ENCODE measurements at places on chromosomes 12 and 14. TPM values are rescaled to one million over a fixed set of nuclear protein-coding genes. Genes with fewer than 3 reads are reported as not detected.

DNA sequence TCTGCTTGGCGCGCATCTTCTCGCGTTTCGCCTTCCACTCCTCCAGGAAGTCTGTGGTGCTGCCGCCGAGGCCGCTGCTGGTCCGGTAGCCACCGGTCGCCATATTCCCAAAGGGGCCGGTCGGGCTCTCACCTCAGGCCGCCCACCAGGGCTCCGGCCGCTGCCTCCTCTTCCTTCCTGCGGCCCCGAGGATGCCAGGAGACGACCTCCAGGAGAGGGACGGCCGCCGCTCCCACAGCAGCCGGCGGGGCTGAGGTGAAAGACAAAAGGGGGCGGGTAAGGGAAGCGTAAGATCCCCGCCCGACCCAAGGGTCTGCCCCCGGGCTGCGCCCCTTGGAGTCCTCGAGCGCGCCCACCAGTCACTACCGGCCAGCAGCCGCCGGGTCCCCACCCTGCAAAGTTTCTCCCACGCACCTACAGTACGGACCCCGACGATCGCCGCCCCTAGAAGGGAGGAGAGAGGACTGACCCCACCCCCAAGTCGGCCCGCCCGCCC lies 574 bp downstream of the PAWR start:
- H3K4me1 ChIP-seq = no peaks in the 10 kb centered on the region
- no peaks in the 10 kb centered on the region for H3K36me3 ChIP-seq
- DNase-seq = no peak
- peak overlapping the region; percentile 93 for H3K27ac ChIP-seq

DNA sequence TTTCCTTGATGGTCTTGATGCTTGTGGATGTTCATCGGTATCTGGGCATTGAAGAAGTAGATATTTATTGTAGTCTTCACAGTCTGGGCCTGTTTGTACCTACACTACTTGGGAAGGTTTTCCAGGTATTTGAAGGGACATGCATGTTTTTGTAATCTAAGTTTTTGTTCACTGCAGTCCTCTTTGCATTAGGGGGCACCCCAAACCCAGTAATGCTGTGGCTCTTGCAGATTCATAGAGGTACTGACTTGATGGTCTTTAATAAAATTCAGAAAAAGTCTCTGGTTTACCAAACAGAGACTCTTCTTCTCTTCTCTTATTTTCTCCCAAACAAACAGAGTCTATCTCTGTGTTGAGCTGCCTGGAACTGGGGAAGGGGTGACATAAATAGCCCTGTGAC lies 150.9 kb upstream of the SLC16A7 start:
- H3K27ac ChIP-seq = no peak overlapping the region
- no peak for DNase-seq
- H3K27me3 ChIP-seq = no peaks in the 10 kb centered on the region
- H3K36me3 ChIP-seq = no peaks in the 10 kb centered on the region
- H3K4me3 ChIP-seq = no peak overlapping the region
- H3K4me1 ChIP-seq = no peaks in the 10 kb centered on the region

- no peak overlapping the region for H3K27ac ChIP-seq
- no peaks in the 10 kb centered on the region for H3K4me1 ChIP-seq
- no peak overlapping the region for H3K4me3 ChIP-seq
- no peak for DNase-seq
Observed at GRCh38 chr12:85740186-85740585, 96.0 kb downstream of the RASSF9 start.

The GPX2 gene
- not detected for total RNA-seq

- H3K27me3 ChIP-seq = no peaks in the 10 kb centered on the region
- H3K27ac ChIP-seq = no peak overlapping the region
- no peak for DNase-seq
- H3K36me3 ChIP-seq = no peaks in the 10 kb centered on the region
- no peaks in the 10 kb centered on the region for H3K4me1 ChIP-seq
- no peak overlapping the region for H3K4me3 ChIP-seq
Observed at GRCh38 chr14:53990978-53991377, 34.4 kb upstream of the BMP4 start.

The ANG gene
- total RNA-seq = 13.7 TPM

DNA sequence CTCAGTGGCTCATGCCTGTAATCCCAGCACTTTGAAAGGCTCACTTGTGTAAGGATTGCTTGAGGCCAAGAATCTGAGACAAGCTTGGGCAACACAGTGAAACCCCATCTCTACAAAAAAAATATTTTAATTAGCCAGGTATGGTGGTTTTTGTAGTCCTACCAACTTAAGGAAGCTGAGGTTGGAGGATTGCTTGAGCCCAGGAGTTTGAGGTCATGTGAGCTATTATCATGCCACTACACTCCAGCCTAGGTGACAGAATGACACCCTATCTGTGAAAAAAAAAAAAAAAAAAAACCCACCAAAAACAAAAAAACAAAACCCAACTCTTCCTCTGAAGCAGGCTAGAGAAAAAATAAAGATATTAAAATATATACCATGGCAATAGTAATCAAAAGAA lies 41.2 kb downstream of the TMEM116 start:
- H3K4me1 ChIP-seq = no peaks in the 10 kb centered on the region
- no peaks in the 10 kb centered on the region for H3K27me3 ChIP-seq
- H3K4me3 ChIP-seq = no peak overlapping the region
- no peak overlapping the region for H3K27ac ChIP-seq
- H3K36me3 ChIP-seq = peaks cover 6% of the 10 kb centered on the region
- no peak for DNase-seq

DNA sequence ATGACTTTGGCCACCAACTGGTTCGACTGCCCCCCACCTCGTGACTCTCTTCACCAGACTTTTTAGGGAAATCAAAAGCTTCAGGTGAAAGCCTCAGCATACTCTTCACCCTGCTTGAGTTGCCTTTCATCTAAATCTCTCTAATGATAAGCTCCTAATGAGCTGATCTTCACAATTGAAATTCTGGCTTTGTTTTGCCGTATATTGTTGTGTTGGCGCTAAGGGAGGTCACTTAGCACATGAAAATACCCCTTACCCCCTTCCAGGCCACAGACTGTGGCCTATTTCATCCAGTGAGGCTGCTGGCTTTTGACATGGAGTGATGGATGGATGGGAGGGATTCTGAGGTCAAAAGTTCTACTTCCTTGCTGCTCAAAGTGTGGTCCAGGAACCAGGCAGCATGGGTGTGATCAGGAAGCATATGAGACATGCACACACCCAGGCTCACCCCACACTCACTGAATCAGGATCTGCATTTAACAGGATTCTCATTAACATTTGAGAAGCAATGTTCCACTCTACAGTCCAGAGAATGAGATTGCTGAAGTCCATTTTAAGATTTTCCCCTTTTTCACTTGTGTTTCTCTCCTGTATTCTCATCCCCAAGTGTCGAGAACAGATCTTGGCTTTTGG lies 131.4 kb downstream of the DACT1 start:
- DNase-seq = no peak
- H3K27me3 ChIP-seq = no peaks in the 10 kb centered on the region
- no peak overlapping the region for H3K27ac ChIP-seq
- H3K4me1 ChIP-seq = no peaks in the 10 kb centered on the region
- no peaks in the 10 kb centered on the region for H3K36me3 ChIP-seq
- H3K4me3 ChIP-seq = no peak overlapping the region

- H3K36me3 ChIP-seq = no peaks in the 10 kb centered on the region
- H3K4me1 ChIP-seq = no peaks in the 10 kb centered on the region
- no peak overlapping the region for H3K27ac ChIP-seq
- no peak for DNase-seq
- H3K27me3 ChIP-seq = no peaks in the 10 kb centered on the region
Observed at GRCh38 chr12:120403869-120404268, 34.0 kb upstream of the COX6A1 start.

All from esophagus muscularis mucosa (tissue), 4 donors.